Fibroblast of skin of back (primary cell): ENCODE measurements at places on chromosomes 6 and 20.

DNA sequence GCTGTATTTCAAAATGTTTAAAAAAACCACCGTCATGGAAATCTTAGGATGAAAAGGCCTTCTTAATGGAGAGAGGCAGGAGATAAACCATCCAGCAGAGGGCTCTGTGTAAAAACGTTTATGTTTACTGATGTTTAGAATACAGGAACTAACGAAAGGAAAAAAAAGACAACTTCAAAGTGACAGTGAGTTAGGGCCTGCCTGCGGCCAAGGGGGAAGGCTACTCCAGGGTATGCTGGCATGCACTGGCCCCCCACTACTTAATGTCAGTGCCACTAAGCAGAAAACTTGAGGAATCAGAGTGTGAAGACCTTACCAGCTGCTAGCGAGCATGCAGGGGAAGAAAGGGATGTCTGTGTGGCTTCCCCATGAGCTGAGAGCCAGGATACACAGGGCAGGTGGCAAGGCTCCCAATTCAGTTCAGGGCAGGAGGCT, 47.7 kb downstream of the AKAP7 start:
- peak; percentile 23 for DNase-seq

- DNase-seq: no peak
Measured at GRCh38 chr6:149273318-149273717, 44.2 kb upstream of the TAB2 start.

GRCh38 chr20:53792946-53793536, 199.4 kb upstream of the ZNF217 start:
- DNase-seq: no peak

GRCh38 chr6:146177785-146178184, 148.9 kb downstream of the GRM1 start:
- no peak for DNase-seq

- peak; percentile 32 for DNase-seq
Measured at GRCh38 chr6:33926451-33926850, 122.6 kb upstream of the MLN start.

DNA sequence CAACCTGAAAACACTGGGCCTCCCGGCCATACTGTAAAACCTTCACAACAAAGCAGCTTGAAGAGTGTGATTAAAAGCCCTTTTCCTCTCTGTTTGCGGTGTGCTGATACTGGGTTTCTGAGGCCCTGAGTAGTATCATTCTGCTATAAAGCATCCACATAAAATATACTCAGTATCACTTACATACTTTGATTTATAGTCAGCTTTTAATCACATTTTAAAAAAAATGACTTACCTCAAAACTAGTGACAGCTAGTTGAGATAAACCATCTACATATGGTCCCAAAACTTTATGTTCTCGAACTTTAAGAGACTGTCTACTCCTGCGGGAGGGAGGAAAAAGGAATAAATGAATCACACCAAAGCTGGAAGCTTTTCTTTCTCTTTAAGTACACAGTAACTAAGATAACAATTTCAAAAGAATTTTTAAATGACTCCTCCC, 135.7 kb downstream of the KIF13A start:
- DNase-seq: peak; percentile 81

DNA sequence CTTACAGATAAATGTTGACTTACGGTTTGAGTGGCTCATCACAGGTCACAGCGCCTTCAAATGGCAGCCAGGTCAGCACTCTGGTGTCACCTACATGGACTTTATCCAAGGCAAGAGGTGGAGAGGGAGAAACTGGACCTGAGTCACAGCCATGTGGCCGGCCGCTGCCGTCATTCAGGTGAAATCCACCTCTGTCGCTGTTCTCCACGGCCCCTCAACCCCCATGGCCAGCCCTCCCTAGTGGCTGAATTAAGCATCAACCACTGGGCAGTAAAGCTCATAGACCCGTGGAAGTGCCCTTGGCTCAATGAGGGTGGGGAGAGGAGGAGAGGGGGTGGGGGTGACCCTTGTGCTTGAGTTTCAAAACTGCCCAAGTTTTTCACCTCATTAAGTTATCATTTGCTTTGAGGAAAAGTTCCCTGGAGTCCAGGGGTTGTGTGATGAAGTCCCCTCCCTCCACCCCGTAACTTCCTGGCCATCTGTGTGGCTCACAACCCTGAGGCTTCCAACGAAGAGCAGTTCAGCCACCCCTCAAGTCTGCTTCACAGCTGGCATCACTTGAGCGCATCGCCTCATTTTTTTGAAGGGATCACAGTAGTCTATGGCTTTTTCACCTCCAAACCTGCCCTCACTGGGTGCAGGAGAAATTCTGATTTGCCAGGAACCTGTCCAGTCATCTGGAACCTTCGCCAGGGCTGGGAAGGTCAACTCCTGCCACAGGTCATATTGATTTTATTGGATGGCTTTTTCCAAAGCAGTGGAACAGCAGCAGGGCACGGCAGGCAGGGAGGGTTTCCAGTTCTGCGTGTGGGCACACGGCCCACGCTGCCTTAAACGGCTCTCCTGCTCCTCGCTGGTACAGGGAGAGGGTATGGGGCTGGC, 43.5 kb upstream of the APCDD1L start:
- DNase-seq: no peak

- no peak for DNase-seq
Measured at GRCh38 chr6:98946266-98946878, 1.4 kb downstream of the FBXL4 start.

- no peak for DNase-seq
Measured at GRCh38 chr6:14877758-14878157, 368.1 kb upstream of the JARID2 start.

DNA sequence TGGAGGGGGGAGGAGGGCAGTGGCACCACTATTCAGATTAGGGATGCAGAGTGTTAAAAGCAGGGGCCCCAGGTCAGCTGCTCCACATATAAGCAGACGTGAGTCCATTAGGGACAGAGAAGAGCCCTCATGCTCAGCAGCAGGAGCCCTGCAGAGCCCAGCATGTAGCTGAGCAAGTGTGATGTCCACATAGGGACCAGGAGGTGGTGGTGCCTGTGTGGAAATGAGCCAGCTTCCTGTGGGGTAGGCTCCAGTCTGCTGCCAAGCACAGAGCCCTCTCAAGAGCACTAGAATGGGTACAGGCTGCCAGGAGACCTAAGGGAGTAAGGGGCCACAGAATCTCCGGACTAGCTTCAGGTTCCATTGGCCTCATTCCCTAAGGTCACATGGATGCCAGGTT, 57.9 kb upstream of the MLN start:
- DNase-seq: no peak

- DNase-seq: peak; percentile 38
Measured at GRCh38 chr20:11302436-11302835, 615.3 kb upstream of the BTBD3 start.

- DNase-seq: no peak
Measured at GRCh38 chr6:118999494-119000040, 64.6 kb upstream of the MCM9 start.

DNA sequence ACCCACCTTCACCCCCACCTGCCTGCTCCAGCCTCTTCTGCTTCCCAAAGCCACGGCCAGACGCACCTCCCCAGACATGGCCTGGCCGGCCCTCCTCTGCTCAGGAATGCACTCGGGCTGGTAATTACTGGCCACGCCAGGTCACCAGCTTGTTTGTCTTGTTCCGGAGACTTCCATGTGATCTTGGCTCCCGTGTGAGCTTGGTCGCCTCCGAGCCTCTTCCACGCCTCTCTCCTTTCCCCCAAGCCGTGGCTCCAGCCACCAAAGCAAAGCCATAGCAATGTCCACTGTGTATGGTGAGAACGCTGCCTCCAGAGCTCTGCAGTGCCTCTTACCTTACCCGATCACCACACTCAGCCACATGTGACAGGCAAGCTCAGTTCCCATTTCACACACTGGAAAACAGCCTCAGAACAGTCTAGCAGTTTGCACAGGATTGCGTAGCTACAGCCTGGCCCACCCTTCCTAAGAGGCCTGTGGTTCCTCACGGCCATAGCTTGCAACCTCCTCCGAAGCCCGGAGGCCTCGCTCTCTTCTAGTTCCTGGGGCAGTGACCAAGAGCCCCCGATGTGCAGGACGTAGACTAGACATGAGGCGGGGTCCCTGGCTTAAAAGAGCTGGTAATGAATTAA, 48.1 kb upstream of the AFDN start:
- no peak for DNase-seq

- DNase-seq: no peak
Measured at GRCh38 chr6:125749865-125750691, 646 bp downstream of the HEY2 start.

- DNase-seq: peak; percentile 76
Measured at GRCh38 chr6:39553860-39554802, 171.1 kb downstream of the KIF6 start.

DNA sequence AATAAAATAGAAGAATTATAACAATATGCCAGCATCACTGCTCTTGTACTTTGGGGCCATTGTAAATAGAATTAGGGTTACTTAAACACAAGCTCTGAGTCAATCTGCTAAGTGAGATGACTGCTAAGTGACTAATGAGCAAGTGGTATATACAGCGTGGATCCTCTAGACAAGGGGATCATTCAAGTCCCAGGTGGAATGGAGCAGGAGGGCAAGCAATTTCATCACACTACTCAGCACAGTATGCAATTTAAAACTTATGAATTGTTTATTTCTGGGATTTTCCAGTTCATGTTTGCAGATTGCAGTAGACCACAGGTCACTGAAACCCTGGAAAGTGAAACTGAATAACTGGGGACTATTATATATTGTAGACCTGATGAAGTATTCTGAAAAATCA, 235.3 kb downstream of the BTBD3 start:
- DNase-seq: no peak

GRCh38 chr6:117629119-117629660, 26.9 kb upstream of the GOPC start:
- no peak for DNase-seq
